Activated CD4-positive, alpha-beta T cell treated with anti-CD3 and anti-CD28 coated beads for 24 hours (primary cell): ENCODE measurements at places on chromosomes 16 and 17.

DNA sequence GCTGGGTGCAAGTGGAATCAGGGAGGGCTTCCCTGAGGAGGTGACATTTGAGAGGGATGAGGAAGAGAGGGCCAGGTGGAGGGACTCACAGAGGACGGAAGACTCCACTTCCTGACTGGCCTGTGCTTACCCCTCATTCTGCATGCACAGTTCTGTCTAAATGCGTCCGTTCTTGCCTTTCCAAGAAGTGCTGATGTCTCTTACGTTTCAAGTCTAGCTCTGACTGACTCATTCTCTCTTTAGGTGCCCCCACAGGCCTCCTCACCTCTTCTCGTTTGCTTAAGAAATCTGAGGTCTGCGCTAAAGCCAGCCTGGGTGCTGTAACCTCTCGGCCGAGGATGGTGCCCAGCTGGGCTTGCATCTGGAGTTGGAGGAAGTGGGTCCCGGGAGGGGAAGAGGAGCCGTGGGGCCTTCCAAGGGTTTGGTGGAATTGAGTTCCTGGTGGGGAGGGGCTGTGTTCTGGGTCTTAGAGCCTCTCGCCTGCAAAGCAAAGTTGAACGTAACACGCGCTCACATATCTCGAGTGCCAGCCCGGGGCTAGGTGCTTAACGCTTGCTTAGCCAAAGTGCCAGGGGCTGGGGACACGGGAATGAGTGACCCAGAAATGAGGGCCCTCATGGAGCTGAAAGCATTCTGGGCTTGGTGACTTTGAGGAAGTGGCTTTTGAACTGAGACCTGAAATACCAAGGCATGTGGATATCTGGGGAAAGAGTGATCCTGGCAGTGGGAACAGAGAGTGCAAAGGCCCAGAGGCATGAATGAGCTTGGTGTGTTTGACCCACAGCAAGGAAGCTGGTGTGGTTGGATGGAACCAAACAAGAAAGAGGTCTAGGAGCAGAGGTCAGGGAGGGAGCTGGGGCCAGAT is 4.8 kb downstream of the IL4R start:
- peak; percentile 45 for DNase-seq

- no peak for DNase-seq
Observed at GRCh38 chr16:67652578-67653127, 7.4 kb downstream of the ACD start.

GRCh38 chr17:77304746-77305473 is 164.1 kb downstream of the SEC14L1 start:
- DNase-seq = no peak

DNA sequence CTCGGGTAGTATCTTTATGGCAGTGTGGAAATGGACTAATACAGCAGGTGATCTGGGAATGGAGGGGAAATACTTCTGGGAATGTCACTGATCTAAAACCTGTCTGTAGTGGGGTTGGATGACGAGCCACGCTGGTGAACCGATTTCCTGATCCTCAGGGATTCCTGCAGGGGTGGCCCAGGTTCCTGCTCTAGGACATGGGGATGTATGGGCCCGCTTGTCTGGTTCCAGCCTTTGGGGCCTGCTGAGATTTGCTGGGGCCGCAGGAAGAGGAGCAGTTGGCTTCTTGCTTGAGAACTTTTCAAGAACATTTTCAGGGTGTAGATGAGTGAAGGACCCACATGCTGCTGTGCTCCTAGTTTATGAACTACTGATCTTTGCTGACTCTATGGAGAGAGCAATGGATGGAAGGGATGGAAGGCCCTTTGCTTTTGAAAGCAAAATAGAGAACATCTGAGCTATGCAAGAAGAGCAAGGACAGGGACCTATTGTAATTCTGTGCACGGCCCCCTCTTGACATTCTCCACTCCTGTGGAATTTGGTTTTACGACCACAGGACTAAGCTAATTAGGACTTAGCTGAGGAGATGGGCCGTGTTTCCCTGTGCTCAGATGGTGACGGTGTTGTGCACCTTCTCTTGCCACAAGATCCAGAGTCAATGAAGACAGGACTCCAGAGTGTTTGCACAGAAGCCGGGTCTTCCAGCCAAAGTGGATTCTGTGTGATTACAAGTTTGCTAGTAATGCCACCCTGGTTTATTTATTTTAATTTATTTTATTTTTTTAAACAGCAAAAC is 90.5 kb downstream of the SEC14L1 start:
- no peak for DNase-seq

DNA sequence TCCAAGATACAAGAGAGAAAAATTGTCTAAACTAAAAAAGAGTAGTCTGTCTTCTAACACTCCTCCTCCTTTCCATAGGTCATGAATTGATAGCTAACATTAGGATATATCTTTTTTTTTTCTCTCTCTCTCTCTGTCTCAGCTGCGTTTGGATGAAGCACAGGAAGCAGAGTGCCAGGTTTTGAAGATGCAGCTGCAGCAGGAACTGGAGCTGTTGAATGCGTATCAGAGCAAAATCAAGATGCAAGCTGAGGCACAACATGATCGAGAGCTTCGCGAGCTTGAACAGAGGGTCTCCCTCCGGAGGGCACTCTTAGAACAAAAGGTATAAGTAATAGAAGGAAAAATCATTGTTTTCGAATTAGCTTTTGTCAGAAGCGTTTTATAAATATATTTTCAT is 32.9 kb downstream of the ABHD15 start:
- DNase-seq = no peak
